Fibroblast of skin of left biceps (primary cell): ENCODE measurements at places on chromosomes 3 and 15.

GRCh38 chr3:94787066-94787465 is 724.2 kb downstream of the NSUN3 start:
- DNase-seq, result no peak

GRCh38 chr15:90294159-90294558 is 28.7 kb downstream of the NGRN start:
- DNase-seq, result no peak

DNA sequence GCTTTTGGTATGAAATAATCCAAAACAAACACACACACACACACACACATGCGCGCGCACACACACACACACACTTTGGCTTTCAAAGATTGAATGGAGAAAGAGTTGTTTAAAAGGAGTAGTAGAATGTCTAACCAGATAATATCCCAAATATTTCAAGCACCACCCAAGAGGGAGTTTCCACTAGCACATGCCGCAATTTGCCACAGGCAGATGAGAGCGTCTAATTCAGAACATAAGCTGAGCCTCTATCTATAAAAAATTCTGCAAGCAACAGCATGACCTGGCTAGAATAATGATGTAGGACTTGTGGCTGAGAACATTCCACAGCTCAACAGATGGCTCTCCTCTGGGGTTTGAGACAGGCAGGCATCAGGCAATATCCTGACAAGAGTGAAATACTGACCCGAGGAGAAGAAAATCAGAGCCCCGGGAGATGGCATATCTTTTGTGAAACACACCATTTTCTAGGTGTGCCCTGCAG is 302.5 kb upstream of the GADL1 start:
- peak; percentile 76 for DNase-seq

DNA sequence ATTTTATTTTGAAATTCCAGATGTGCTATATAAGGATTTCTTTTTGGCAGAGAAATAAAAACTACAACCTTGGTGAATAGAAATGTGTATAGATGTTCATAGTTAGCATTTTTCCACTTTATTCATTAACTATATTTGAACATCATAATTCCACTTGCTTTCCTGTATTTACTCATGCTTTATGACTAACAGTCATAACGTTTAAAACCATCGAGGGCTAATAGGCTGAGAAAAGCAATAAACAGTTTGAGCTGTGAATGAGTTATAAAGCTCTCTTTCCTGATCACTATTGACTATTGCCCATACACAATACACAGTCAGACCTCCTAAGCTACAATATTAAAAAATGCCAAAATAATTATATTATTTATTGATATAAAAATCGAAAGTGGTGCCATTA is 502.1 kb upstream of the RASGRP1 start:
- DNase-seq, result no peak

- DNase-seq, result no peak
Measured at GRCh38 chr15:48596415-48596814, 49.1 kb downstream of the FBN1 start.

DNA sequence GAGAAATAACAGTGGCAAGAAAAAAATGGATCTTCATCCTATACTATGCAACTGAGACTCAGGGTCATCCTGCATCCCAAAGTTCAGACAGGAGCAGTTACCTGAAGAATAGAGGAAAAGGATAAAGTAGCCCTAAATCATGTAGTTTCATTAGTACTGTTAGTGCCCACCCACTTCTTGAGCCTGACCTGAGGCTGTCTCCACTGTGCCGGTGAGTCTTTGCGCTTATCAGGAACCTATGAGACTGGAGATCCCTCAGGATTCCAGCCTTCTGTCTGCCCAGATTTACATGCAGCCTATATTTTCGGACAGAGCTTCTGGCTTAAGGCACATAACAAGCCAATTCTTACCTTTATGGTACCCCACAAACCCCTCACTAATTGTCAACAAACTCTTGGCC is 791.6 kb downstream of the ROBO1 start:
- DNase-seq, result no peak
